ENCODE measurements at places on chromosomes 6 and 20.

- DNase-seq, result no peak
Measured at GRCh38 chr20:34683667-34684066, 6.8 kb upstream of the PIGU start.

GRCh38 chr6:63441266-63441956 is 121.6 kb upstream of the LGSN start:
- peak; percentile 96 for DNase-seq

DNA sequence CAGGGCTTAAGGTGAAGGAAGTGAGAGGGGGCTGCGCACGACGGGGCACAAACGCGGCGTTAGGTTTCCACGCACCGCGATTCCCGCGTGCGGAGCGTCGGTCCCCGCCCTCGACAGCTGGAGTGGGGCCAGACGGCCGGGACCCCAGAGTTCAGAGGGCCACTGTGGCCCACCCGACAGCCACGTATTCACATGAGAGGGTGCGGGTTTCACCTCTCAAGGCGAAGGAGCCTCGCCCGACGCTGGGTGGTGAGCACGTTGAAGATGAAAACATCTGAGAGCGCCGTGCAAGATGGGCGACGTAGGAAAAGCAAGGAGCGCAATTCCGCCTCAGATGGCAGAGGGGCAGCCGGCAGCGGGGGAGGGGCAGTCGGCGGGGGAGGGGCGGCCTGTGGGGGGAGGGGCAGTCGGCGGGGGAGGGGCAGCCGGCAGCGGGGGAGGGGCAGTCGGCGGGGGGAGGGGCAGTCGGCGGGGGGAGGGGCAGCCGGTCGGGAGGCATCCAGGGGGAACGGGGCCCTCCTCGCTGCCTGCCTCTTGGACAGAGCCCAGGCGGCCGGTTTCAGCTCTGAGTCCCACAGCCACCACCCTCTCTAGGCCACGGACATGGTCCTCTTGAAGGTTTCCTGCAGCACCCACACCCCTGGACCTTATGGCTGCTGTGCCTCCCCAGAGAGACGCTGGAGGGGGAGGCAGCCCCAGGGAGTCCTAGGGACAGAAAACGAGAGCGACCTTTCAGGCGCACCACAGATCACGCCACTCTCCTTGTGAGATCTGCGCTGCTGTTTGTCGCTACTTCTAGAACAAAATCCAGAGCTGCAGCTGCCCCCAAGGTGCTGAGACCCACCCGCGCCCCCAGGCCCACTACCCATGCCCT is 113.7 kb downstream of the DLL1 start:
- DNase-seq, result peak; percentile 91

- no peak for DNase-seq
Measured at GRCh38 chr20:38855356-38855755, 49.9 kb downstream of the PPP1R16B start.

DNA sequence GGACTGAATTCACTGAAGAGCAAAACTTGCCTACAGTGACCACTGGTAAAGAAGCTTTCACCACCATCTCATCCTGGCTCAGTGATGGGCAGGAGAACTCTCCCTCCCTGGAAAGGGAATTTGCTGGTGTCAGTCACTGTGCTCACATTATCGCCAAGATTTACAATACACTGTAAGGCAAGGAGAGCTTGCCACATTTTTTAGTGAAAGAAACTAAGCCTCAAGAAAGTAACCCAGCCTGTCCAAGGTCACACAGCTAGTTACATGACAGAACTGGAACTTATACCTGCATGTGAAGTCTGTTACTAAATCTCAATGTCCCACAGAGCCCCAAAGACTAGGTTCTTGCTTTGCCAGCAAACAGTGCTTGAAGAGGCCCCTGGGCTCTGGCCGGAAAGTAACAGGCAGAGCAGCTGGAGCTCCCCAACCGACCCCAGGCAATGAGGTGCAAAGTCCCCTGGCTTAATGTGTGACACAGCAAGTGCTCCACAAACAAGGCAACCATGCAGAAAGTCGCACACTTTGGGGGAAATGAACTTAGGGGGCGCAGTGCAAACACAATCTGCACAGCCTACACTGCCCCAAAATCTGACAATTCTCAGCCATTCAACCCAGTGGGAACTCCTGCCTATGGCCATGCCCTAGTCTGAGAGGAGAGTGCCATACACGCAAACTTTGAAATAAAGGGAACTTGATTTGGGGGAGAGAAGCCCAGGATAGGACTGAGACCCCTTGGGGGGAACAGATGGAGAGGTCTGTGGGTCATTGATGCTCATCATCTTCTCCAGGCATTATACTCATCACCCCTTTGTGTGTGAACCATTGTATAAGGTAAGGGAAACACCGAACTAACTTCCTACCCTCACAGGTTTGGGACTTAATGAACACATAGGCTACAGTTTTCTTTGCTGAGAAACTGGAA is 1.9 kb downstream of the BCL2L1 start:
- DNase-seq, result peak; percentile 53

GRCh38 chr20:62985444-62985778 is 21.4 kb downstream of the BHLHE23 start:
- DNase-seq, result no peak

DNA sequence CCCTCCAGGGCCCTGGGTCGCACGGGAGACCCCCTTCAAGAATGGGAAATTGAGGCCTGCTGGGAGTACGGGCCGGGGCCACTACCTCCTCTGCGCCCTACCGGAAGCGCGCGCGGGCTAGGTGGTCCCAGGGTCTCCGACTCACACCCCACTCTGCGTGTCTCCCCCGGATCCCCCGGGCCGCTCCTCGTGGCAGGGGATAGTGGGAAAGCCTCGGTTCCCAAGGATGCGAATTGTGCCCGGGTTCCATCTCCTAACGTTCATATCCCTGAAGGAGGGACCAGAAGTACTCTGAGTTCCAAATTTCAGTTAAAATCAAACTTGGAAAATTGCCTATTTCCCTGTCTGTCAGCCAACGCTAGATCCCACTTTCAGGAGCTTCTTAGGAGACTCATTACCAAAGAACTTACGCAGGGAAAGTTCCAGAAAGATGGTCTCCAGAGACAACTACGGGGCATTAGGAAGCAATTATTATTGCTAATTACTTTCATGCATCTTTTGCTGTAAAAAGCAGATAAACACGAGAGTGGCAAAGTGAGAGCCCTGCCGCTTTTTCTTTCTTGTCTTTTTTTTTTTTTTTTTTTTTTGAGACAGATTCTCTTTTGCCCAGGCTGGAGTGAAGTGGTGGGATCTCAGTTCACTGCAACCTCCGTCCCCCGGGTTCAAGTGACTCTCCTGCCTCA is 858 bp downstream of the FAM83D start:
- DNase-seq, result peak; percentile 34

DNA sequence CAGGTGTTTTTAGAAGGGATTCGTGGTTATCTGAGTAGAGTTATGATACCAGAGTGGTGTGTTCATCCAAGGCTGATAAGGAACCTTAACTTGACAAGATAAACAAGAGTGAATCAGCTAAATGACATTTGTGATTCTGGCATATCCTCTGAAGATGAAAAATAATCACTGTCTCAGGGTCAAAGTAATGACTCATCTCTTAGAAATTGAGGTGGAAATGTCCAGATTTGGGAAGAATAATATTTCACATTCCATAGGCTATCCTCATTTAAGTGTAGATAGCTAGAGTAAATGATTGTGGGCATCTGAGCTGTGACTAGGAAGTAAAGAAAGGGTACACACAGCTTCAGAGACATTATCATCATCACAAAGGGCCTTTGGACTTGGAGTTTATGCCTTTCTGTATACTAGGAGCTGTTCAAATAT is 255.7 kb downstream of the GJA1 start:
- no peak for DNase-seq

DNA sequence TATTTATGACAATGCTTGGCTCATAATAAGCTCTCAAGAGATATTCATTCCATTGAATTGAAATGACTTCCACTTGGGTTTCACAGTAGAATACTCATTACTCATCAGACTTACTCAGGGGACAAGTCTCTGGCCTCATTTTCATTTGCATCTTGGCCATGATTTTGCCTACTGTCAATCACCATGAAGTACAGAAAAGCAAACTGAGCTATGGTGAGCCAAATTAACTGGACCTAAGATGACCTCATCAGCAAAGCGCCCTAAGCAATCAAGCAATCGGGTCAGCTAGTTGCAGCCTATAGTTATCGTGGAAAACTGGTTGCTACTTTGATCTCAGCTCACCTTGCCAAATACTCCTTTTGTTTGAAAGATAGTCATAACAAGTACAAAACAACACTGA is 494.7 kb upstream of the SLC35B3 start:
- DNase-seq, result no peak

DNA sequence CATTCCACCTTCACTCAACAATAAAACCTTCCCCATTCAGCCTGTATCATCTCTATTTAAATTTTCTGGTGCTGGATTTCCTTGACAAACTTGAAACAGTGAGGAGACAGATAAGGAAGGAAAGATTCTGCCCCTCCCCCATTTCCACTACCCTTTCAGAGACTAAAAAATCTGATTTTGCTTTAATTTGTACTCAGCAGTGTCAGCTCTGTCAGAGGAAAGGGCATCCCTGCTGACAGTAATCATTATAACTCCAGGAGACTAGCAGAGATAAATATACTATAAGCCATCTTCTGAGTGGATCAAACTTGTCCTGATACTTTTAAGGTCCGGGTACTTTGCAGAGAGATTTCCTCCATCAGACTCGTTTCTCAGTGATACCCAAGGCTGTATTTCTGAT is 155.6 kb downstream of the SAMD5 start:
- DNase-seq, result no peak

GRCh38 chr20:45253261-45253660 is 1.1 kb downstream of the SLPI start:
- no peak for DNase-seq

GRCh38 chr6:24761851-24762250 is 12.9 kb upstream of the GMNN start:
- DNase-seq, result no peak

DNA sequence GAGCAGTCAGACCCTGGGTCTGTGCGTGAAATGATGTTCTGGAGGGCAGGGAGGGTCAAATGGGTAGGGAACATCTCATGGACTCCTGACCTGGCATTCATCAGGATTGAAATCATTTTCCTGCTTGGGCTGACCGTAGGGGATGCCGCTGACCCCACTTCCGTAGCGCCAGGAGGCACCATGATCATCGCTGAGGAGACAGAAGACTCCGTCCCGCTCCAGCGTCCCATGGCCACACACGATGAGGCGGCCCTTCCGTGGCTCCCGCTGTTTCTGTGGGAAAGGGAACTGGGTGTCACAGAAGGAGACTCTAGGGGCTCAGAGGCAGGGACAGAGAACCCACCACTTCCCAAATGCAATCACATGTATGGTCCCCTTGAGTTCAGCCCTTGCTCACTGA is 2.3 kb downstream of the NEU1 start:
- DNase-seq, result no peak

GRCh38 chr6:157379656-157380457 is 1.1 kb upstream of the ZDHHC14 start:
- DNase-seq, result peak; percentile 99

GRCh38 chr6:164749221-164750064 is 560.0 kb downstream of the C6orf118 start:
- DNase-seq, result no peak

DNA sequence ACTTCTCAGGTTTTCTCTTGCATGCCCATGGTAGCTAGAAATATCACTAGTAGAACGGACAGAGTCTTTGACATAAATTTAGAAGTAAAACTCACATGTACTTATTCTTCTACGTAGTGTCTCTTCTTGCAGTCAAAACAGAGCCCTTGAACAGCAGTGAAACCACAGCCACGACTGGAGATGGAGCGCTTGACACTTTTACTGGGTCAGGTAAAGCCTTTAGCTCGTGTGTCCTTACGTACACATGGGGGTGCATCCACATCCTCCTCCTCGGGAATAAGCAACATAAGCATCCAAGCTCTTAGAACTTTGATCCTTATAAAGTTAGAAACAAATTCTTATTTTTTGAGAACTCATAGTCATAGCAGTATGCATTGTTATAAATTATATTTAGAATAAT is 215.3 kb downstream of the EYA4 start:
- DNase-seq, result no peak

DNA sequence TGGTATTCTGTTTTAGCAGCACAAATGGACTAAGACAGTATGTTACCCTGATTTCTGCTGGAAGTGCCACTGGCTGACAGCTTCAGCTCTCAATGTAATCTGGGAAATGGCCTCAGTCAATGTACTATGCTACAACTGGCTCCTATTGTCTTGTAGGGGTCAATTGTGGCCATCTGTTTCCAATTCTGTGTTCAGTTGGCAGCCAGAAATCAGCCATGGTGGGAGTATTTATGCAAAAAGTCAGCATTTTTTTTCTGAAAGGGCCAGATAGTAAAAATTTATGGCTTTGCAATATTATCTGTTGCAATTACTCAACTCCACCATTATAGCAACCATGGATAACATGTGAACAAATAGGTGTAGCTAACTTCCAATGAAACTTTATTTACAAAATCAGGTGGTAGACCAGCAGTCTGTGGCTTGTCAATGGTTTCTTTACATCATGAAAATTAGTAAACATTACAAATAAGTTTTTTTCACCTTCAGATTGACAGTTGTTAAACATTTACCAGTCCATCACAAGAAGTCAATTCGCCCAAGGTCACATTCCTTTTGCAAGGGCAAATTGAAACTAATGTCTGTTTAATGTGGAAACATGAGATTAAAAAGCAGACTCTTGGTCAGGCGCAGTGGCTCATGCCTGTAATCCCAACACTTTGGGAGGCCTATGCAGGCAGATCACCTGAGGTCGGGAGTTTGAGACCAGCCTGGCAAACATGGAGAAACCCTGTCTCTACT is 58.3 kb upstream of the TSHZ2 start:
- DNase-seq, result no peak

DNA sequence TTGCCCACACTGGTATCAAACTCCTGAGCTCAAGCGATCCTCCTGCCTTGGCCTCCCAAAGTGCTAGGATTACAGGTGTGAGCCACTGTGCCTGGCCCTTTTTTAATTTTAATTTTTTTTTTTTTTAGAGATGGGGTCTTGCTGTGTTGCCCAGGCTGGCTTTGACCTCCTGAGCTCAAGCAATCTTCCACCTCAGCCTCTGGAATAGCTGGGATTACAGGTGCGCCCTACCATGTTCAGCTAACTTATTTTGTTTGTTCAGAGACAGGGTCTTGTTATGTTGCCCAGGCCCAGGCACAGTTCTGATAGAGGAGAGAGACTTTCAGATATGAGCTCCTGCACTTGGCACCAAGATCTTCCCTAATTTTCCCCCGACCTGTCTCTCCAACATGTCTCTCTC is 8.1 kb downstream of the PSORS1C2 start:
- no peak for DNase-seq

DNA sequence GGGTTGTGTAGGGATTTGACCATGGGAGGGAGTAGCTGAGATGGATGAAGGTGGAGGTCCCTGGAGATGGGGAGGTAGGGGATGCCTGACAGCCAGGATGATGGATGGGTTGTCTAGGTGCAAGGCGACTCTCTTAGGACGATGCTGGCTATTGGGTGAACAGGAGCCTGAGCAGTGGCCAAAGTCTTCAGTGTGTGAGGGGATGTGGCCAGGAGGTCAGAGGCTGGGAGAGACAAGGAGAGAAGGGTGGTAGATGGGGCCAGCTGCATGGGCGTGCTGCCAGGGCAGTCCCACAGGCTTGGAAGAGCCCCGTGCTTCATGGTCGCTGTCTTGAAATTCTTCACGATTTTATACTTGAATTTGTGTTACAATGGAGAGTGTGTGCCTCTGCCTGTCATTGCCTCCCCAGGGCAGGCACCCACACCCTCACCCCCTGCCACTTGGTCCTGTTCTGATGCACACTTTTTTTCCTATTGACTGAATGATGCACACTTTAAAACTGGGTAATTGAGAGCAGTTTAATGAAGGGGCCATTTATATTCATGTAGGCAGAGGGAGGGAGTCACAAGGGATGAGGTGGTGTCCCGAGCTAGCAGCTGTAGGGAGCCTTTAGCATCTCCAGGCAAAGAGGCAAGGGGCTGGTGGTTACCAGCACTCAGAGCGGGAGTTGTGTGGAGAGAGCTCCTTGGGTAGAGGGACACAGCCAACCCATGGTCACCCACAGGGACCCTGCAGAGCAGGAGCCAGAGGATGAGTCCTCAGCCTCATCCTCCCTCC is 120.7 kb downstream of the DHX35 start:
- DNase-seq, result no peak

Data from NCI-H69 (cell line).